ENCODE measurements at places on chromosomes 6 and 20. TPM values are rescaled to one million over a fixed set of nuclear protein-coding genes. Genes with fewer than 3 reads are reported as not detected.

The HUS1B gene
- polyA plus RNA-seq = 0.78 TPM

The PXMP4 gene
- polyA plus RNA-seq = 16.0 TPM

The PNLDC1 gene
- not detected for polyA plus RNA-seq

The LST1 gene
- polyA plus RNA-seq = 15.0 TPM

The HEY2 gene
- polyA plus RNA-seq = 0.27 TPM

The KHDC1L gene
- polyA plus RNA-seq = not detected

The CLPSL2 gene
- not detected for polyA plus RNA-seq

The MUC21 gene
- not detected for polyA plus RNA-seq

The UNC5CL gene
- not detected for polyA plus RNA-seq

The TMEM217 gene
- 0.24 TPM for polyA plus RNA-seq

GRCh38 chr6:144535630-144536029, 250.5 kb downstream of the UTRN start:
- no peak for DNase-seq

GRCh38 chr6:42103753-42104094, 38.7 kb downstream of the C6orf132 start:
- DNase-seq = no peak

GRCh38 chr6:141309295-141309694, 823.4 kb upstream of the GJE1 start:
- DNase-seq = no peak

- peak; percentile 81 for DNase-seq
Observed at GRCh38 chr6:33161354-33162331, 30.6 kb downstream of the COL11A2 start.

DNA sequence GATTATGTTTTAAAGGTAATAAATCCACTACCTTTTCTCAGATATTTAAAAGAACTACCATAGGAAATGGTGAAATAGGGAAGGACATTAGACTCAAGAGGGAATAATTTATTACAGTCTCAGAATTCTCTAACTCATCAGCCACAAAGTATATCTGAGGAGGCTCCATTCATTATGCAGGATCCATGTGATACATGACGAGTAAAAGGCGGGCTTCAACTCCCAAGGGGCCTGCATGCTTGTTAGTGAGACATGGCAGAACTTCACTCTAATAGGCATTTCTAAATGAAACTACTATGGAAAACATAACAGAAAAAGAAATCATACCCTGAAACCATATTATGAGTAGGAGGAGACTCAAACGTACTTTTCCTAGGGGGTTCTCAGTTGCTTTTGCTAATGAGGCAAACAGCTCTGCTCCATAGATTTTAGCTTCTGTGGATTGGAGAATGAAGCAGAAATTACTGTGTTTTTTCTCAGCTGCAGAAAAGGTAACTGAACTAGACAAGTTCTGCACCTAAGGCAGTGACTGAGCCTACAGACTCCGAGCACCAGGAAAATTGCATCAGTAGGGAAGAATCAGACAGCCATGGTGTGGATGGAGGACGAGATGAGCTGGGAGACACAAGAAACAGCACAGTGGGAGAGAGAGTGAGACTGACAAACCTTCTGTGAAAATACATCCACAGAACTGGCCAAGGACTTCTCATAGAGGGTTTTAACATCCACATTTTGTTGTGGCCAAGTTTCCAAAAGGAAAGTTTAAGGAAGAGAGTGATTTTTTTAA, 254.6 kb upstream of the PRDM1 start:
- no peak for DNase-seq

DNA sequence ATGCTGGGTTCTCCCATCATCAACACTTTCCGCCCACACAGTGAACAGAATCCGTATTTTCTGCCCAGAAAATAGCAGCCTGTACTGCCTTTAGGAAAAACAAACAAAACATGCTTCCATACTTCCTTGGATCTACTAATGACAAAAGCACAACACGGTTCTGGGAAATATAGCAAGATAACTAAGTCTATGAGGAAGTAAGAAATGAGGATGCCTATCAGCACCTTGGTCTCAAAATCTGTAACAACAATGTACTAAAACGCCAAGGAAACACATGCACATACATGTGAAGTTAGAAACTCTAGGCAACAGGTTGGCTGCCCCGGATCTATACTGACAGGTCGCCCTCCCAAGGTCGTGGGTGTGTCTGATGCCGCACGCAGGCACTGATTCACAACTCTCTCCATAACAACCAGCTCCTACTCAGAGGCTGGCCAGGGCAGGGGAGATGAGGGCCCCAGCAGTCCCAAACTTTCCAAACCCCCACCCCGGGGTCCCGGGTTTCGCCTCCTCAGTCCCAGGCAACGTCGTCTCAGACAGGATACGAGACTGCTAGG, 710 bp downstream of the BTBD9 start:
- DNase-seq = peak; percentile 82

DNA sequence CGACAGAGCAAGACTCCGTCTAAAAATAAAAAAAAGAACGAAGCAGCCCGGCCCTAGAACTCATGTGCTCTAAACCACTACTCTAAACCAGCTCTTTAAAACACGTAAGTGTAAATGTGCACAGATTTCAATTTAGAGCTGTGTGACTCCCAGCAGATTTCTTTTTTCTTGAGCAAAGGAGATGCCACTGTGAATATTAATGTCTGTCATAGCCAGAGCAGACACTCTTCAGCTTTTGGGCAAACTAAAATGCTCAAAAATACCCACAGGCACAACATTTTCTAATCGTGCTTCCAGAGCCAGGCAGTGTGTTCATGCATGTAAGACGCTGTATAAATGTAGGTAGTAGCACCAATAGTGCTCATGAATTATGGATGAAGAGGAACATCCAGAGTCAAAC, 218.9 kb upstream of the PLCB4 start:
- no peak for DNase-seq

- DNase-seq = no peak
Observed at GRCh38 chr6:15309611-15310283, 63.9 kb downstream of the JARID2 start.

DNA sequence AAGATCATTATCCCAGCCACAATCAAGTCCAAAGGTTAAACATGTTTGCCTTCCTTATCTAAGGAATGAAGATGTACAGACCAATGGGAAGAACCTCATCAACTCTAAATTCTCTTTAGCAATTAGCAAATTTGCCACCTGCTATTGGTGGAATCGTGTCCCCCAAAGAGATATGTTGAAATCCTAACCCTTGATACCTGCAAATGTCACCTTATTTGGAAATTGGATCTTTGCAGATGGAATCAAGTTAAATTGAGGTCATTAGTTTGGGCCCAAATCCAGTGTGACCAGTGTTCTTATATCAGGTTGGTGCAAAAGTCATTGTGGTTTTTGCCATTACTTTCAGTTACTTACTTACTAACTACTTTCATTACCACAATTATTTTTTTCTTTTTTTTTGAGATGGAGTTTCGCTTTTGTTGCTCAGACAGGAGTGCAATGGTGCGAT, 31.3 kb downstream of the KLHL31 start:
- no peak for DNase-seq

DNA sequence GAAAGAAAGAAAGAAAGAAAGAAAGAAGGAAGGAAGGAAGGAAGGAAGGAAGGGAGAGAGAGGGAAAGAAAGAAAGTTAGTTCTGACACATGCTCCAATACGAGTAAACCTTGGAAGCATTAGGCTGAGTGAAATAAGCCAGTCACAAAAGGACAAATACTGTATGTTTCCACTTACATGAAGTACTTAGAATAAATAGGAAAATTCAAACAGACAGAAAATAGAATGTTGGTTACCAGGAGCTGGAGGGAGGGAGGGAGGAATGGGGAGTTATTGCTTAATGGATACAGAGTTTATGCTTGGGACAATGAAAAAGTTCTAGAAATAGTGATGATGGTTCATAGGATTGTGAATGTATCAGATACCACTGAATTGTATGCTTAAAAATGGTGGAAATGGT, 75.2 kb upstream of the CDH4 start:
- no peak for DNase-seq

DNA sequence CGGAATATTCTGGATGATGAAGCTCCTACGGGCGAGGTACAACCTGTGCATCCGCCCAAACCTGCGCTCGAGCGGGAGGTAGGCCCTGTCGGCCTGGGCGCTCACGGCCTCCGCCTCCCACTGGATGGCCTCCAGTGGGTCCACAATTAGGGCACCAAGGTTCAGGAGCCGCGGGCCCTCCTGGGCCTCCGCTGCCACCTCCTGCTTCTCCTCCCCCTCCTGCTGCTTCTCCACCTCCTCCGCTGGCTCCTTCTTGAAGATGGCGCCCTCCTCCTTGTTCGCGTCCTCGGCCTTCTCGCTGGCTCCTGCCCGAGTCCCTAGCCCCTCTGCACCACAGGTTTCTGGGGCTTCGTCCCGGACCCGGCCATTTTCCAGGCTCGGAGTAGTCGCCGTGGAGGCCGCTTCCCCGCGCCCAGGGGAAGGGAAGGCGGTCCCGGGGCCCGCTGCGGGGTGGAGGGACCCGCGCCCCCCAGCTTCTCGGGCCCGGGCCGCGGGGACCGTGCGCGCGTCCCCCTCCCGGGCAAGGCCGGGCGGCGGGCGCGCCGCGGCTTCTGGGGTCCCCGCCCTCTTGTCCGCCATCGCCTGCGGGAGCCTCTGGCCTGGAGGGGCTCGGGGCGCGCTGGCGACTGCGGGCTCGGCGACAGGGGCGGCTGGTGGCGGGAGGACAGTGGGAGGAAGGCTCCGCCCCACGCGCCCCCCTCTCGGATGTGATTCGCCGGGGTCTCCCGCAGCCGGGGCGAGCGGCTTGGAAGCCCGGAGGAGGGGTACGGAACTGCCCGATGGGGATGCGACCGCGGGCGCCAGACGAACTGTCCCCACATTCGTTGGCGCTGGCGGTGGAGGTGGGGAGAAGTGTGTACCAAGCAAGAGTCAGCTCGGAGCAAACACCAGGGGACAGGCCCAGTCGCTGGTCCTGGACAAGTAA, 17.6 kb downstream of the PLAGL2 start:
- DNase-seq = peak; percentile 45

- DNase-seq = no peak
Observed at GRCh38 chr20:44650771-44651433, 597 bp downstream of the ADA start.

- DNase-seq = no peak
Observed at GRCh38 chr6:33915134-33915533, 111.3 kb upstream of the MLN start.

GRCh38 chr6:66896415-66896814, 1189.4 kb upstream of the EYS start:
- no peak for DNase-seq

All from naive thymus-derived CD8-positive, alpha-beta T cell (primary cell).